NCI-H1694 treated with DMSO at 0.1 percent for 48 hours (cell line): ENCODE measurements at places on chromosomes 1 and 21.

- DNase-seq: no peak
Observed at GRCh38 chr1:20141001-20141400, 1.9 kb downstream of the PLA2G2F start.

- no peak for DNase-seq
Observed at GRCh38 chr21:45418301-45419071, 13.5 kb downstream of the COL18A1 start.

GRCh38 chr1:25676488-25676887, 59.9 kb downstream of the MAN1C1 start:
- peak; percentile 8 for DNase-seq

DNA sequence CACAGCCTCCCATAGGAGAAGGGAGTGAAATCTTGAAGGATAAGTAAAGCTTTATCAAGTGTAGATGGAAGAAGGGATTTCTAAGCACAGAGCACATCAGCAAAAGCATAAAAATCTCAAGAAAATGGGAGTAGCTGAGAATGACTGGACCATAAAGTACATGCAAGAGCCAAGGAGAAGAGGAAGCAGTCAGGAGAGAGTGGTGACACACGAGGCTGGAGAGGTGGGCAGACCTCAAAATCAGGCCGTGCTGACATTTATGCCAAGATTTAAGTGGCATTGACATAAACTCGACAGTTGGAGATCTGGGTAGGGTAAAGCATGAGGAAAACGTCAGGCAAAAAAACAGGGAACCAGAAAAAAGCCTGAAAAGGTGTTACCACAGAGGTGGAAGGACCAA, 62.3 kb downstream of the GFI1 start:
- DNase-seq: no peak

DNA sequence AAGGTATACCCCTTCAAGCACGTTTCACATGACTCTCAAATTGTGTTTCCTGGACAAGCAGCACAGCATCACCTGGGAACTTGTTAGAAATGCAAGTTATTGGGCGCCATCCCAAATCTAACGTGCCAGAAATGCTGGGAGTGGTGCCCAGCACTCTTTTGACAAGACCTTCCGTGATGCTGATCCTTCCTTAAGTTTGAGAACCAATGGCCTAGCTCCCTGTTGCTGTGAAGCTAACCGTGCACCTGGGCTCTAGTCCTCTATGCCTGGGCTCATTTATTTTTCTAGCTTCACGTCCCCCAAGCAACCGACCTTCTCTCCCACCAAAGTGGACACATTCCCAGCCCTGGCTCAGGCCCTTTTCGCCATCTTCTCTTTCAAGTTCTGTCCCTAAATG, 4.3 kb downstream of the BEST4 start:
- no peak for DNase-seq

DNA sequence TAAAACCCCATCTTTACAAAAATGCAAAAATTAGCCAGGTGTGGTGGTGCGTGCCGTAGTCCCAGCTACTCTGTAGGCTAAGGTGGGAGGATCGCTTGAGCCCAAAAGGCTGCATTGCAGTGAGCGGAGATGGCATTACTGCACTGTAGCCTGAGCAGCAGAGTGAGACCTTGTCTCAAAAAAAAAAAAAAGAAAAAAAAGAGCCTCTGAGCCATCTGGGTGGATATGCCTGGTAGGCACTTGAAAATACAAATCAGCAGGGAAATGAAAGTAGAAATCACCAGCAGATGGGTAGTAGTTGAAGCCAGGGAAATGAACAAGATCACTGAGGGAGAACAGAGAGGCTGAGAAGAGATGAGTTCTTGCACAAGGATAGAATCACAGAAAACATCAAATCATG, 131.0 kb upstream of the HMCN1 start:
- DNase-seq: peak; percentile 57

DNA sequence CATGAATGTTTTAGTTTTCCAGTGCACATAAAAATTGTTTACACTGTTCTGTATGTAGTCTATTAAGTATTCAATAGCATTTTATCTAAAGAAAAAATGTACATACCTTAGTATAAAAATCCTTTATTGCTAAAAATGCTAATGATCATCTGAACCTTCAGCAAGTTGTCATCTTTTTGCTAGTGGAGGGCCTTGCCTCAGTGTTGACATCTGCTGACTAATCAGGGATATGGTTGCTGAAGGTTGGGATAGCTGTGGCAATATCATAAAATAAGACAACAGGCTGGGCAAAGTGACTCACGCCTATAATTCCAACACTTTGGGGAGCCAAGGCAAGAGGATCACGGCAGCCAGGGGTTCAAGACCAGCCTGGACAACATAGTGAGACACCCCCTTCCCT, 9.0 kb downstream of the DYNLT5 start:
- DNase-seq: no peak

DNA sequence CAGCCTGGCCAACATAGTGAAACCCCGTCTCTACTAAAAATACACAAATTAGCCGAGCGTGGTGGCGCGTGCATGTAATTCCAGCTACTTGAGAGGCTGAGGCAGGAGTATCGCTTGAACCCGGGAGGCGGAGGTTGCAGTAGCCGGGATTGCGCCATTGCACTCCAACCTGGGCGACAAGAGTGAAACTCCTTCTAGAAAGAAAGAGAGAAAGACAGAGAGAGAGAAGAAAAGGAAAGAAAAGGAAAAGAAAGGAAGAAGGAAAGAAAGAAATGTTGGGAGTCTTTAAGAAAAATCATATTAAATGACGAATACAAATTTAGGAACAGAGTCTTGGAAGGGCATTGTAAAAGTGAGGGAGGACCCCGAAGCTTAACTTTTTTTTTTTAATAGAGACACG, 1.8 kb upstream of the HNRNPR start:
- no peak for DNase-seq

- no peak for DNase-seq
Observed at GRCh38 chr1:115426231-115426771, 88.3 kb upstream of the NGF start.

DNA sequence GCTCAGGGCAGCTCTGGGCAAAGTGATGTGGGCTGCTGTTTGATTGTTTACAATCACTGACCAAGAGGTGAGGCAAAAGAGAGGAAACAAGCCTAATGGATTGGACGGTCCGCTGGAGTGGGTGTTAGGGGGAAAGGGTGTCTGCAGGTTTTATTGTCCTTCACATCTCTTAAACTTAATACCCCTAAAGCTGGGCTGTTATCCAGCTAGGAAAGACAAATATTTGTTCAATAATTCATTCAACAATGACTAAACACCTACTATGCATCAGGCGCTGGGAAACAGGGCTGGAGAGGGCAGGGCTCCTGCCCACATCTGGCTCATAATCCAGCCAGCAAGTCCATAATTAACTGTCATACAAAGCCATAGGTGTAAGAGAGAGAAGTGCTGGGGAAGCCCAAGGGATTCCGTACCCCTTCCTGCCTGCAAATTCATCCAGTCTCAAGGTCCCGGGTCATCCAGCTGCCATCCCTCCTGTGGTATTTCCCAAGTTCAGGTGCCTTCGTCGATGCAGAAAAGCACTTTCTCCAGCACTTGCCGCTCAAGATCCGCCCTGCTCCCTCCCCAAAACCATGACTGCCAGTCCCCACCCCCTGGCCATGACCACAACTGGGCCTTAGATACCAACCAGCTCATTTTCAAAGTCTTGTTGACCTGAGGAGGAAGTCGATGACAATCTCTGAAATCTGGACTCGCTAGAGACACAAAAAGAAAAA, 10.7 kb downstream of the TMEM63A start:
- no peak for DNase-seq

GRCh38 chr1:246166841-246167240, 340.2 kb downstream of the SMYD3 start:
- no peak for DNase-seq

- DNase-seq: no peak
Observed at GRCh38 chr1:235169986-235170385, 8.9 kb upstream of the RBM34 start.

GRCh38 chr1:212013672-212014071, 21.7 kb downstream of the INTS7 start:
- no peak for DNase-seq

DNA sequence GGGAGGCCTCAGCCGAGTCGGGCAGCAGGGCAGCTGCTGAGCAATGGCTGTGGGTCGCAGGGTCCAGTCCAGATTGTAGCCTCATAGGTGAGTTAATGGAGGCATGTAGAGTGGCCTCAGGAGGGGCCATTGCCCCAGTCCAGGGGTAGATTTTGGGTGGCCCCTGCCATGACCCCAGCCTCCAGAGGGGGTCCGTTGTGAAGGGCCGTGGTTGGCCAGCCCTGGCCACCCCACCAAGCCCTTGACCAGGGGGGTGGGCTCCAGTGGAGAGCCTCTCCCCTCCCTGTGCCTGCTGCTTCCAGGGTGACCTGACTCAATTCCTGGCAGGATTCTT, 26.1 kb downstream of the TRPM2 start:
- no peak for DNase-seq

DNA sequence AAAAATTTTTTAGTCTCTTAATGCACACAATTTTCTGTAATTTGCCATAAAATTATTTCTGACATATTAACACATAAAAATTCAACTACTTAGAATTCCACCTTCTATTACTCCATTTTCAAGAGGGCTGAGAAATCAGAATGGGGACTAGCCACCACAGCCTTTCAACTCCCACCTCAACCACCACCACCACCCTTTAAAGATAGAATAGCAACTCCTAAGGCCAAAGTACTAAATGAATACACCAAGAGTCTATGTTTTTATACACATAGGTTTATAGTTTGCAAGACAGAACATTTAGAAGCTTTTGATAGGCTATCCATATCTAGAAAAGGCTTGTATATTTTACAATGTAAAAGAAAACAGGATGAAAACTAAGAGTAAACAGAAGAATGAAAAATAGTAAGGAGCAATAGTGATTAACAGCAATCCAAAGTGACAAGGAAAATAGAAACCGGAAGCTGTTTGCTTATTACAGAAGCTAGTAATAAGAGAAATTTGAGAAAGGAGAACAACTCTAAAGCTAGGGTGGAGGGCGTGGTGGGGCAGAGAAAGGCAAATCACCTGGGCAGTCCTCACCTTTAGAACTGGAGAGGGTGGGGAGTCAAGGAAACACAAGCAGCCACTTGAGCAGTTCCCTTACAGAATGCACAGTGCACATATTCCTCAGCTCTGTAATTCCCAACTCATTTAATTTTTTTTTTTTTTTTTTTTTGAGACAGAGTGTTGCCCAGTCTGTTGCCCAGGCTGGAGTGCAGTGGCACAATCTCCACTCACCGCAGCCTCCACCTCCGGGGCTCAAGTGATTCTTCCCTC, 27.7 kb downstream of the EPS15 start:
- no peak for DNase-seq

DNA sequence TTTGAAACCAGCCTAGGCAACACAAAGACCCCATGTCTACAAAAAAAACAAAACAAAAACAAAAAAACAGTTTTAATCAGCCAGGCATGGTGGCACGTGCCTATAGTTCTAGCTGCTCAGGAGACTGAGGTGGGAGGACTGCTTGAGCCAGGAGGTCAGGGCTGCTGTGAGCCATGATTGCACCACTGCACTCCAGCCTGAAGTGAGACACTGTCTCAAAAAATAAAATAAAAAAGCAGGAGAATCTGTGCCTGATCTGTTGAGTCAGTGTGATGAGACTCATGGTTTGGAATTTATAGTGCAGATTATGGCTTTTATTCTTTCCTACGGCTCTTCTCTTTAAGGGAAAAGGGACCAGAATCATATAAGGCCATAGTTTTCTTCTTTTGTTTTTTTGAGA, 16.5 kb downstream of the TRIT1 start:
- no peak for DNase-seq

GRCh38 chr1:151805066-151805820, at the start of gene LINGO4:
TSS of gene LINGO4 (minus strand) at chr1:151805419. CDS start at chr1:151802704, 2,715 bp downstream.
- no peak for DNase-seq

GRCh38 chr1:26288311-26288941, 8.5 kb downstream of the SH3BGRL3 start:
- no peak for DNase-seq

- no peak for DNase-seq
Observed at GRCh38 chr1:80064524-80064923, 1058.0 kb upstream of the ADGRL4 start.

DNA sequence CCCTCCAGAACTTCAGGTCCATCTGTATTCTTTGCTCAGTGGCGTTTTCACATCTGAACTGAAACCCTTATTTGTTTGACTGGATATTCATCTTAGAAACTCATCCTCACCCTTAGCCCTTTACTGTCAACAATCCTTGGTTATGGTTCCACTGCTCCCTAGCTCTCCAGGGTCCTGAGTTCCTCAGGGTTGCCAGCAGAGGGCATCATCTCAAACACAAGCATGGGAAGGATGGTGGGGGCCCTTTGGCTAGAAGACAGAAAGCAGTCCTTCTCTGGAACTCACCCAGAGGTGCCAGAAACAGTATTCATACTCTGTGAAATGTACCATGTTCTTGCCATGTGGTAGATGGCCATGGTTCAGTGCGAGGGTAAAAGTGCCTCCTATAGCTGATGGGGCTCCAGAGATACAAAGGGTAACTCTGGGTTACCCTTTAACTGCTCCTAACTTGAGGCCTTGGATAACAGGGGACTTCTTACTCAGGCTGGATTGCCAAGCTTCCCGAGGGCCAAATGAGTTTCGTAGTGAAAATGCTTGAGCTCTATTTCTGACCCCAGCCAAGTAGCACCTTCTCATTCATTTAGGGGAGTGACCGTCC, 11.3 kb downstream of the NCSTN start:
- no peak for DNase-seq

- DNase-seq: no peak
Observed at GRCh38 chr1:111621050-111621449, 1.5 kb downstream of the RAP1A start.

GRCh38 chr1:202416641-202417040, 68.1 kb downstream of the PPP1R12B start:
- no peak for DNase-seq

DNA sequence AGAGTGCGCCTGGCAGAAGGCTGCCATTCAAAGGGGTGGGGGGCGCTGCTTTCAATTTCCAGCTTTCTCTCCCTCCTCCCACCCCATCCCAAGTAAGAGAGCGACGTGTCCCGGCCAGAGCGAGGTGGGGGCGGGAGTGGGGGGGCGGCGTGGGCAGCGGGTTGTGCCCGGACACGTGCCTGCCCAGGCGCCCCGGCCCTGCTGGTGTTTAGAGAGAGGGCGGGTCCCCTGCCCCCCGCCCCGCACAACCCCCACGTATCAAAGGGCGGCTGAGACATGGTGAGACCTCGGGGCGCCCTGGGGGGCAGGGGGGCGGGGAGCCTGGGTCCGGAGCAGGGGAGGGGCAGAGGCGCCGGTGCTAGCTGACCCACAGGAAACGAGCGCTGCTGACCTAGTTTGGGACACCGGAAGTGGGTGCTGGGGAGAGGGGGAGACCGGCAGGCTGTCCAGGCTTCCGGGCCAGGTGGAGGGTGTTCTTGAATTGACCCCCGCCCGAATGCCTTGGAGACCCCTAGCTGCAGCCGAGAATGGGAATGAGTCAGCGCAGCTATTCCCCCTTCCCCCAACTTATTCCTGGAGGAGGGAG, 1.3 kb downstream of the ZBTB7B start:
- no peak for DNase-seq
